ENCODE measurements at places on chromosomes 13 and 19.

DNA sequence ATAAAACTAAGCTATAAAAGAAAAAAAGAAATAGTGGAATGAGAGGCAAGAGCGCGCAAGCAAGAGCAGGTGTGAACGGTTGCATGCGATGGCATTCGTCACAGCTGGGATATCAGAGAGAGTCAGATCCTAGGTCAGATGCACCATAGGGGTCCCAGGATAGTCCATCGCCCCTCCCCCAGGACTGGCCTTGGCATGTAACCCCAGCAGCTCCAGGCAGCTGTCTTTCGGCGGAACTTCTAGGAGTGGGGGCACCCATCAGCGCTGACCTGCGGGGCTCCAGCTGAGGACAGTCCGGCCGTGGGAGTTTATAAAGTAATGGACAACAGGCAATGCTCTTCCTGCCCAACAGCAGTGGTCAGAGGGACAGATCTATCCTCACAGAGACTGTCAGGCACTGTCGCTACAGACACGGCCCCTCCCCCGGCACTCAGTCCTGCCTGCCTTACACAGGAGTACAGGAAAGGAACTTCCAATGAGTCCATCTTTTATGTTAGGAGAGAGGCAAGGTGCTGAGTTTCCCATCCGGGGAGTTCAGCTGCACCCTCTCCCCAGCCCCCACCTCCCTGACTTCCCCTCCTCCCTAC is 1.4 kb downstream of the SIAH3 start:
- DNase-seq, result no peak

DNA sequence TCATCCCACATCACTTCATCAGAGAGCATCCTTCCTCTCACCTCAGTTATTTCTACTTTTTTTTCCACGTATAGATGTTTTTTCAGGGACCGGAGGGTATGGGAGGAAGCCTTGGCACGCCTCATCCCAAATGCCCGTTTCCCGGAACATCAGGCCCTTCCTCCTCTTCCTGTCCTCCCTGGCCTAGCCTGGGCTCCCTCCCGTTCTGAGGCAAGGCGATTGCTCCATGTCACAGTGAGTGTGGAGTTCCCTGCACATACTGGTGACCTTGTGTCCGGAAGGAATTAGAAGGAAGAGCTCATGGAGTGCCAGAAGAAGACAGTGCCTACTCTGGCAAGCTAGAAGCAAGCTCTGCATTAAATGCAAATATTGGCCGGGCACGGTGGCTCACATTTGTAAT is 1.1 kb upstream of the ZNF627 start:
- no peak for DNase-seq

DNA sequence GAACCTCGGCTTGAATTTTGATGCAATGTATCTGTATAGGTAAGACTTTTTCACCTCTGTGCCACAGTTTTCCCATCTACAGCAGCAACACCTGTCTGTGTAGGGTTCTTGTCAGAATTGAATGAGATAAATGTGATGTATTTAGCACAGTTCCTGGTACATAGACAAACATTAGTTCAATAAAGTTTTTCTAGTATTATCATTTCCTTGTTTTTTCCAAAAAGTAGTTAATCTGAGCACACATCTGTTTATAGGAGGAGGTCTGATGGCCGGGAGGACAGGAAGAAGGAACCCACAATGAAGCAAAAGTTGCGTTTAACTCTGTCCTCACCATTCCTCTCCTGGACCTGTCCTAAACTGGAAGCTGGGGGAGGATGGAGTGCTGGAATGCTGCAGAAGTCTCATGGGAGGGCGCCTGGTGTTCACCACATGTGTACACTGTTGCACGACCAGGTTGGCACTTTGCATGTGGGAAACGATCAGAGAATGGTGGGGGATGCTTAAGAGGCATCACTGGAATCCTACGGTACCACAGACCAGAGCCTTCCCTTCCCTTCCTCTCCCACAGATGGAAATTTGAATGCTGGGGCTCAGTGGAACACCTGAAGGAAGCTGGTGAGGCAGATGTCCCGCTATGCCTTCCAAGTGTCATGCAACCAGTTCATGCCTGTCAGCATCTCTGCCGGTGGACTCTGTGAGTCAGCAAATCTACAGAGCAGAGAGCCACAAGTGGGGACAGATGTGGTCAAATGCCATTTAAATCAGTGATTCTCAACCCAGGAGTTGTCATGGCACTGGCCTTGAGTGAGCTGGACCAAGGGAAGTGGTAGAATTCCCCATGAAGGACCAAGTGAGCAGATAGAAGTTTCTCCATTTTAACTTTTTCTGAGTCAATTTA is 315.6 kb downstream of the DLEU7 start:
- DNase-seq, result no peak

DNA sequence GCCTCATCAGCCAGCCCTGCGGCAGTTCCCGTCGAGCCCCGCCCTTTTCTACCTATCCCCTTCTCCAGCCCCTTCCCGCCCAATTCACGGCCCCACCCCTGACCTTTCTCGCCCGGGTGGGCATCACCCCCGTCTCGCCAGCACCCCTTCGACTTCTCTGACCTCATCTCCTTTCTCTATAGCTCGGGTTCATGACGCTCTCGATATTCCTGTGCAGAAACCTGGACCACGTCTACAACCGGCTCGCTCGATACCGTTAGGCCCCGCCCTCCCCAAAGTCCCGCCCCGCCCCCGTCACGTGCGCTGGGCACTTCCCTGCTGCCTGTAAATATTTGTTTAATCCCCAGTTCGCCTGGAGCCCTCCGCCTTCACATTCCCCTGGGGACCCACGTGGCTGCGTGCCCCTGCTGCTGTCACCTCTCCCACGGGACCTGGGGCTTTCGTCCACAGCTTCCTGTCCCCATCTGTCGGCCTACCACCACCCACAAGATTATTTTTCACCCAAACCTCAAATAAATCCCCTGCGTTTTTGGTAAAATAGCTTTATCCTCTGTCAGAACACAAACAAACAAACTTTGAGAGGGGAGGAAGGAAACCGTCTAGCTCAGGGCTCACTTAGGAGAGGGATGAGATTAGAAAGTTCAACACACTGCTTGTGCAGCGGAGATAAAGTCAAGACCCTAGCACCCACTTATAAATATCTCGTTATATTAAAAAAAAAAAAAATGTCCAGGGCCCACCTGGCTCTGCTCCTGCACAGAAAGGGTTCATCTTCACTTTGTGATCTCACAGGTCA is 5.1 kb downstream of the CD37 start:
- DNase-seq, result no peak

GRCh38 chr19:10418485-10419199 is 1.7 kb upstream of the PDE4A start:
- no peak for DNase-seq
